Activated CD4-positive, alpha-beta T cell treated with anti-CD3 and anti-CD28 coated beads, Interleukin-10, Interleukin-2, amounts not matched to agents 100 ng/mL and 50 ng/mL, durations not matched to agents 16 hours and 8 hours (primary cell): ENCODE measurements at places on chromosomes 6 and 20.

DNA sequence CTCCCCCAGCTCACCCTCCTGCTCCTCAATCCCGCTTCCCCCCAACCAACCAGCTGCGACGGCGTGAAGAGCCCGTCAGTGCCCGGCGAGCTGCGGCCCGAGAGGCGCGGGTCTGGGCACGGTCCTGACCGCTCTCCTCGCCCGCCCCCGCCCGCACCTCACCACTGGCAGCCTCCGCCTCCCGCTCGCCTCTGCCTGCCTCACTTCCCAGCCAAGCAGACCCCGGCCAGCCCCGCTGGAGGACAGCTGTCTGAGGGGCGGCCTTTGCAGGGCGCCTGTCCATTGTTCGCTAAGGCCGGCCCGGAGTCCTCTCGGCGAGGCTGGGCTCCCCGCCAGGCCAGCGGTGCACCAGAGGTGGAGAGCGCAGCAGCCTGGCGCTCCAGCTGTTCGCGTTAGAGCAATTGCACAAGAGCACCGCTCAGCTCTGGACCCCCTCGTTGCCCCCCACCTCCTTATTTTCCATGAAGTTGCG, 1.3 kb downstream of the SOBP start:
- no peak for DNase-seq

DNA sequence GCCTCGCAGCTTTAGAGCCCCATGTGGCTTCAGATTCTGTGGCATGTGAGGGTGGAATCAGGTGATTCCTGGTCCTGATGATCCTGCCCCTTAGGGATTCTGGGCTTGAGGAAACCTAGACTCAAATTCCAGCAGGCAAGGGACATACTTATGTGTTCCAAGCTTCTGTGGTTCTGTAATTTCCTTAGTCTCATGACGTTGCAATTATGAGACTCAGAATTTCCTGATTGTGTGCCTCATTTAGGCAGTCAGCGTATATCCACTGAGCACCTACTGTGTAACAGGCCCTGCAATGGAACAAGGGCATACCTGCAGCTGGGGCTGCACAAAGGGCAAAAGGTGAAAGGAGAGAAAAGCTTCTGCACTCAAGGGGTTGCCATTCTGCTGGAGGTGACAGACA, 11.6 kb upstream of the BPIFB4 start:
- no peak for DNase-seq

DNA sequence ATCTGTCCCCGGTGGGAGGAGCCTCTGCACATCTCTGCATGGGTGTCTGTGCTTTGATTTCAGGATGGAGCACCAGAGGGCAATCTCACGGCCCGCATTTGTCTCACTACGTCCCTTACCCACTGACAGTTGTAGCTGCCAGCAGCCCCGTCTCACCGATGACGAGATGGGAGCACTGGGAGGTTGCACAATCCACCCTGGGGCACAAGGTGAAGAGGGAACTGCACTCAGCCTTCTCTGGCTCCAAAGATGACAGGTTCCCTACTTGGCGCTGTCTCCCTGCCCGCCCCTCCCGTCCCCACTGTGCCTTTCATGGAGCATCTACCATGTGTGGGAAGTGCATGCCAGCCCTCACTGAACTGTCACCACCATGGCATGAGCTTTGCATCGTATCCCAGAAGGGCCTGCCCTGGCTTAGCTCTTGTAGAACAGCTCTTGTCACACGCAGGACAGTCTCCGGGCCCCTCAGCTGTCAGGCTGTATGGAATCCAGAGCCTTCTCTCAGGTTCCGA, 99.9 kb upstream of the PMEPA1 start:
- no peak for DNase-seq

DNA sequence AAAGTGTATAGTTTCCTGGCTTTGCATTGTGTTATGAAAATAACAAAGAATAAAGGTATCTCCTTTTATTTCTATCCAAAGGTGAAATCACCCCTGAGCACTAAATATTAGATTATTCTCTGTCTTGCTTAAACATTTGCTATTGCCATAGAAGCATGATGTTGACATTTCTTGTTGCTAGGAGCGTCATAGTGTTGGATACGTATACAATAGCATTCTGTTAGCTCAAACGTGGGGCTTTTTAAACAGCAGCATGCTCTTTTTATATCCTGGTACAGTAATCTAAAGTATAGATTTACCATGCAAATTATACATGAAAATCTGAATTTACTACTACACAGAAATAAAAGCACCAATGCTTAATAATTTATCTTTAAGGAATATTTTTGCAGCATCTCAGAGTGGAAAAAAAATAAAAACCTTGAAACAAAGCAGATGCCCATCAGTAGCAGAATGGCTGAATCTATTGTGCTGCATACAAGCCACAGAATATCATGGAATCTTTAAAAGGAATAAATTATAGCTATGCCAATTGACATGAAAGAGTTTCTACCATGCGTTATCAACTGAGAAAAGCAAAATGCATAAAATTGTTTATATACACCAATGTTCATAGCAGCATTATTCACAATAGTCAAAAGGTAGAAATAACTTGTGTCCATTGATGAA, 9.6 kb upstream of the HSF2 start:
- DNase-seq, result no peak

DNA sequence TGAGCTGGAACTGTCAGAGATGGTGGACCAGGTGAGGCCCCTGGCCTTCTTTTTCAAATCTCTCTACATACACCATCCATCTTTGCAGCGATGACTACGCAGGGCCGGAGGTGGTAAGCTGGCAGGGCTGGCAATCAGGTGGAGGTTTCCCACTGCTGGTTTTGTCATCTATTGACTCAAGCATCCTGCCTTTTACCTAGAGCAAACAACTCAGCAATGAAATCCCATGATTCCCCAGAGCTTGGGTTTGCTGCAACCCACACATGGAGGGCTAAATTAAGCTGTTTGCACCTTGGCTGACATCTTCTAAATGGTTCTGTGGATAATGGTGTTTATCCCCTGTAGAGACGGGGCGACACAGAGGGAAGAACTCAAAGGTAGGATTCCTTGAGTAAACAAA, 170.2 kb downstream of the SCP2D1 start:
- no peak for DNase-seq

- DNase-seq, result peak; percentile 49
These were observed 25.4 kb downstream of the ZMYND8 start for GRCh38 chr20:47330933-47331708.

GRCh38 chr6:119129148-119129967, 50.9 kb upstream of the FAM184A start:
- peak; percentile 78 for DNase-seq
